HS-5 (cell line): ENCODE measurements at places on chromosomes 6 and 20.

GRCh38 chr20:36720510-36720909 is 25.4 kb downstream of the NDRG3 start:
- DNase-seq: no peak

- no peak for DNase-seq
Observed at GRCh38 chr20:11852189-11852588, 65.5 kb upstream of the BTBD3 start.

DNA sequence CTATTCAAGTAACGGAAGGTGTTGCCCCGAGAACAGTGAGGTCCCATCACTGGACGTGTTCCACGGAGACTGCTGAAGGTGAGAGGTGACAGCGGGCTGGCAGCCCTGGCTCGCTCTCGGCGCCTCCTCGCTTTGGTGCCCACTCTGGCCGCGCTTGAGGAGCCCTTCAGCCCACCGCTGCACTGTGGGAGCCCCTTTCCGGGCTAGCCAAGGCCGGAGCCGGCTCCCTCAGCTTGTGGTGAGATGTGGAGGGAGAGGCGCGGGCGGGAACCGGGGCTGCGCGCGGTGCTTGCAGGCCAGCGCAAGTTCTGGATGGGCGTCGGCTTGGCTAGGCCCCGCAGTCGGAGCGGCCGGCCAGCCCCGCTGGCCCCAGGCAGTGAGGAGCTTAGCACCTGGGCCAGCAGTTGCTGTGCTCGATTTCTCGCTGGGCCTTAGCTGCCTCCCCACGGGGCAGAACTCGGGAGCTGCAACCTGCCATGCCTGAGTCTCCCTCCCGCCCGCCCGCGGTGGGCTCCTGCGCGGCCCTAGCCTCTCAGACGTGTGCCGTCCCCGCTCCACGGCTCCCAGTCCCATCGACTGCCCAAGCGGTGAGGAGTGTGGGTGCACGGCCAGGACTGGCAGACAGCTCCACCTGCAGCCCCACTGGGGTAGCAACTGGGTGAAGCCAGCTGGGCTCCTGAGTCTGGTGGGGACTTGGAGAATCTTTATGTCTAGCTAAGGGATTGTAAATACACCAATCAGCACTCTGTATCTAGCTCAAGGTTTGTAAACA is 77.6 kb downstream of the RNF182 start:
- DNase-seq: no peak

DNA sequence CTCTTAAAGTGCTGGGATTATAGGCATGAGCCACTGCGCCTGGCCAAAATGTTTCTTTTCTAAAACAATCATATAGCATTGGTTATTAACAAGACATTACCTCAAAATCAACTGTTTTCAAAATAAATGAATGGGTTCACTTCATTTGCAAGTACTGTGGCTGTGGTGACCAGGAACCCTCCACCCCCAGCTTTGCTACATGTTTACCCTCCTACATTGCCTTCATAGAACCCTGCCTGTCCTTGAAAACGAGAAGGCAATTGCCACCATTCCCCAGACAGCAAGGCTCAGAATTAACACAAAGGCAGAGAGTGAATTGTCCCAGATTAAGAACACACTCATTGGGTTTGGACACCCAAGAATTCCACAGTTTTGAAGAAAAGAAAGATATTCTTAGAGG is 116.6 kb upstream of the LGSN start:
- DNase-seq: no peak

- no peak for DNase-seq
Observed at GRCh38 chr20:41063442-41063841, 34.8 kb downstream of the TOP1 start.

GRCh38 chr6:52254731-52255378 is 10.6 kb upstream of the IL17F start:
- no peak for DNase-seq

- DNase-seq: no peak
Observed at GRCh38 chr6:98054453-98054852, 771.4 kb upstream of the MMS22L start.

DNA sequence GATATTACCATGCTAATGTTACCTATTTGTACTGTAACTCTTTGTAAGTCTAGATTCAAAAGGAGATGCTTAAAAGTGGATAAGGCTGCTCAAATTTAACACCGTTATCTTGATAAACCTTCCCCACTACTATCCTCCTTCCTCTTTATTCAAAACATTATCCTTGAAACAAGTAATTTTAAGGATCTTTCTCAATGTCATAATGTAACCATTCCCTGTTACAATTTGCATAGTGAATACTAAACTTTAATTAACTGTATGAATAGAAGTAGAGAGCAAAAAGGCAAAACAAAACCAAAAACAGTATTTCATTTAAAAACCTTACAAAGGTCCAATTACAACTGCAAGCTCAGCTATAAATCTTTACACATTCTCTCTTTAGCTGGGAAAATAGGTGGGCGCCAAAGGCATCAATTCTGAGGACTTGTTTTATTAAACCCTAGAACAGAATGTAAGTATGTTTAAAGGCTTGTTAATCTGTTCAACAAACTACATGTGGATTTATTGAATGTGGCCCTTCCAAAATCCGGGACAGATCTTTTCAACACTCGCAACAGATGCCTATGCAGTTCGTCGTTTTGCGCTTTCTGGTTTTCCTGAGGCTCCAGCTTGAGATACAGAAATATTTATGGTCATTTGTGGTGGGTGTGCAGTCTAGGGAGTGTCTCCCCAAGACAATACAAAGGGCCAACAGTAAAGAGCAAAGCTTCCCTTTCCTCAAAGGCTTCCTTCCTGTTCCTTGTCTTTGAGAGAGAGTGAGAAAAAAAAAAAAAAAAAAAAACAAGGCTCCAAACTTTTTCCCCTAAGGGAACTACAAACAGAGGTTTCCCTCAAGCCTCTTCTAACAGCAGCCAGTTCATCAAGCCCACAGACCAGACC is 15.1 kb downstream of the KIF13A start:
- no peak for DNase-seq

DNA sequence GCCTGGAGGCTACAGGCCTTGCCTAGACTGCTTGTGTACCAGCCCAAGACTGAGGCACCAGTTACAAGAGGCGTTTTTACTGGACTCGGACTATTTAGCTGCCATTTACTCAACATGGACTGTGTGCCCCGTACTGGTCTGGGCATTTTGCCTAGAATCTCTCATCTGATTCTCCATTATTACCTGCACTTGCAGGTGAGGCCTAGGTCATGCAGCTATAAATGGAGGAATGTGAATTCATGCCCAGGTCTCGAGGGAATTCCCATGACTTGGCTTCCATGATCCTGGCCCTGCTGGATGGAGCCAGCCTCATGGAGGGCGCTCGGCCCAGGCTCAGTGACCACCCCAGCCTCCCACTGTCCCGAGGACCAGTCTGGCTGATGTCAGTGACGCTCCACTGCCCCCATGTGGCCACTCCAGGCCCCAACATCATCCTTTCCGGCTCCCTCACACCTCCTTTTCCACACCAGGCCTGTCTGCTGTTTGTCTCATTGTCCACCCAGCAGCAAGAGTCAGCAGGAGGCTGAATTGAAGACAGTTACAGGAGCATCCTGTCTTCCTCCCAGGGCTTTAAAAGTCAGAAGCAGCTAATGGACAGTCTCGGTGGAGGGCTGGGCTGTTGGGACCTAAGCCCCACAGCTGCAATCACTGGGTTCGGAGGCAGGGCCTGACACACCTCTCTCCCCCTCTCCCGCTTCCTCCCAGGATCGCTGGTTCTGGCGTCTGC is 8.7 kb downstream of the MMP24OS start:
- no peak for DNase-seq

DNA sequence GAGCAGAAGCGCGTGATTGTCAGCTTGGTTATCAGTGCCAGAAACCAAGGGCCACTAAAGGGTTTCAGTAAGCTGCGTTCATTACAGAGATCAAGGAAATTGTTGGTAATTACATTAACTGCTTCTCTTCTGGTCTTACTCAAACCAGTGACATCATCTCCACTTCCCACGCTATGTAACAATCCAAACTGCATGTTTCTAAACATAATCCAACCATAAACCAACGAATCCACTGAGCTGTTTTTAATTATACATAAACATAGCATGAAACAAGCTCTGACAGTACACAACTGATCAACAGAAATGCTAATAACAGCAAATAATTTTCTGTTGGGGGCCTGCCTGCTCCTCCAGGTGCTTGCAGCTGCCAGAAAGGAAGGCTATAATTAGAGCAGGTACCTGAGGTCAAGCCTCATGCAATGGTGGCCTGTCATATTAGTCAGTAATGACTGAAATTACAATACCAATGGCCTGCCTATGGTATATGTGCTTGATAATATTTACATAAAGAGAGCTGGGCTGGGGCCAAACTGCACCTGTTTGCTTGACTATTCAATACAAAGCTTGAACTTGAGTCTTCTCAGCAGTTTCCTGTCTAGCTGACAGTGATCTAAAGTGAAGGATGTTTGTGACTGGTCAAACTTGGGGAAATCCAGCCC is 40.1 kb downstream of the ILRUN start:
- no peak for DNase-seq

DNA sequence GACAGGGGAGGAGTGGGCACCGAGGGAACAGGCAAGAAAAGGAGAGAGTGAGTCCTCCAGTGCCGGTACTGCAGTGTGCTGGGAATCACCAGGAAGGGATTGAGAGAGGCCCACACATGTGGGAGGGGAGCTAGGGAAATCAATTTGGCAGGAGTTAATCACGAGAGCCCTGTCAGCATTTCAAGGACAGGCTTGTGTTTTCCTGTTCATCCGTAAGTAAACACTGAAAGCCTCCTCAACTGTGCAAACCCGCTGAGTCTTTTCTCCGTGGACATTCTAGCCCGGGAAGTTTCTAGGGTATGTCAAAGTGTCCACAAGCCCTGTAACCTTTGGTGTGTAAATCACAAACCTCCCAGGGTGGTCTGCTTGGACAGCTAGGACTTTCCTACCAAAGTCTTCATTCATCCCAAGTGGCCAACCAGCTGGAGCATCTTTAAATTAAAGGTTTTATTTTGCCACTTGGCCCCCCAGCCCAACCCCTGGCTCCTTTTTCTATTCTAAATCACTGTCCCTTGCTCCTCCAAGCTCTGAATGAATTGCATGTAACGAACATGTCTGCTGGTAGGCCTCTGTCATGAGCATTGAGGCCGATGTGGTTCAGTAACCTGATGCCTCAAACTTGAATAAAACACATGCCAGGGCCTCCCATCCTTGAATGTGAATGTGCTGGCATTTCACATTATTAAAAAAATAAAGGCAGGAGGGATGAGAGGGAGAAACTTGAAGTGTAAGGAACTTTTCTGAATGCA is 149.1 kb downstream of the ZNF217 start:
- DNase-seq: no peak

DNA sequence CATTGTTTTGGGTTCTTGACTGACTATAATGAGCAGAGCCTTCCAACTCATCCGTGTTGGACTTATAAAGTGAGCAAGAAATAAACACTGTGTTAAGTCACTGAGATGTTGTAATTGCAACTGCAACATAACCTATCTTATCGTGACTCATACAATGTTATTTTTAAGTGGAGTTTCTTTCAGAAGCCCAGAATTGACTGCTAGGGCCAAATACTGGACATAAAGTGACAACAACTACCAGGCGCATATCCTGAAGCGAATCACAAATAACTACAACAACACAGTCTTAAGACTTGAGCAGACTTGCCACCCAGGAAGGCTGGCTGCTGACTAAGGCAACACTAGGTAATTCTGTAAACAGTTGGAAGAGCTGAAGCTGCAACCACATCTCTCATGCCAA is 326.6 kb downstream of the COL12A1 start:
- peak; percentile 58 for DNase-seq

DNA sequence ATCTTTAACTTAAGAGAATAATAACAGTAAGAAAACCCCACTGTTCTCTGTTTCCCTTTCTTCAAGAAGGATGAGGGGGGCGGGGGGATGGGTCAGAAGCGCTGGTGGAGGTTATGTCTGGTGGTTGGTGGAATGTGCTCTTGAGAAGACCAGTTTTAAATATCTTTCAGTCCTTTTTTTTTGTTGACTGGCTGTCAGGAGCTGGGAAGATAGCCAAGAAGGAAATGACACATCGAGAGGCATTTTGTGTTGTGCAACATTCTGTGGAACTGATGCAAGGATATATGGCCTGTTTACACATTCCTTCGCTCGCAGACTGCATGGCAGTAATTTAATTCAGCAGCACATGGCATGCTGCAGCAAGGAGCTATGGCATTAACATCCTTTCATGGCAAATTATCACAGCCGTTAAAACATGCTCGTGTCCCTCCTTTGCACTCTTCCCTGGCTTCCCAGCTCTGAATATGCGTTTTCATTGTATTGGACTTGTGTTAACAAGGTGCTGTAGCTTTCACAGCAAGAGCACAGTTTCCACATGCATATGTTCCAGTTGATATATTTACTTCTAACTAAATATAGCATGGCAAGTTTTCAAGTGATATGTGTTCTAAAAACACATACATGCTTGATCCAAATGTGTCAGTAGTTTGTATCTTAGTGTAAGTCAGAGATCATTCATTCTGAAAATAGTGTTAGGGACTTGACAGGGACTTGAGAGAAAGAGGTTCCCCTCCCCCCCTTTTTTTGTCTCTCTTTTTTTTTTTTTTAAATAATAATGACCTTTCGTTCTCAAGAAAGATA is 68.2 kb upstream of the SUPT3H start:
- peak; percentile 99 for DNase-seq

DNA sequence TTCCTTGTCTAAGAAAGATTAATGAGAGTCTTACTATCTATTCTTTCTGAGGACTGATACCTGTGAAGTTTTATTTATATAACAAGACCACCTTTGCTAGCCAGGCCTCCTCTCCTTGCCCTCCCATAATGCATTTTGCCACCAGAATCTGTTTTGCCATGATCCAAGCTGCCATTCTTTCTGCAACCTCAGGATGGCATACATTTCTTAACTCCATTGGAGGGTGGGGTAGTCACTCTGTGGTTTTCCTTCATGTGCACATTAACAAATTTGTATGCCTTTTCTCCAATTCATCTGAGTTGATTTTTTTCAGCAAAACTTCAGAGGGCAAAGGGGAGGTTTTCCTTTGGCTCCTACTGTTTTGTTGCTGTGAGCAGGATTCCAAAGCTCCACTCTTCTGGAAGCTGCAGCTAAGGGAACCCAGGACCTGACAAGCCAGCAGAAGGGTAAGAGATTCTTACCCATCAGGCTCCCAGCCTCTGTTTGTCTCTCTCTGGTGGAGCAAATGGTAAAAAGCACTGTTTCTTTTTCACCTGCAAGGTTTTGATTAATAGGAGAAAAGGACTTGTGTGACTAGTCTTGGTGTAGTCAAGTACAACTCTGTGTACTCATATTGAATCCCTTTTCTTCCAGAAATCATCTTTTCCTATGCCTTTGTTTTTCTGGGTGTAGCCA is 26.2 kb upstream of the ENPP4 start:
- DNase-seq: no peak
